ENCODE measurements at places on chromosomes 3 and 15.
A peak's percentile ranks its signal among the peaks of the same experiment; 100 is the strongest.

DNA sequence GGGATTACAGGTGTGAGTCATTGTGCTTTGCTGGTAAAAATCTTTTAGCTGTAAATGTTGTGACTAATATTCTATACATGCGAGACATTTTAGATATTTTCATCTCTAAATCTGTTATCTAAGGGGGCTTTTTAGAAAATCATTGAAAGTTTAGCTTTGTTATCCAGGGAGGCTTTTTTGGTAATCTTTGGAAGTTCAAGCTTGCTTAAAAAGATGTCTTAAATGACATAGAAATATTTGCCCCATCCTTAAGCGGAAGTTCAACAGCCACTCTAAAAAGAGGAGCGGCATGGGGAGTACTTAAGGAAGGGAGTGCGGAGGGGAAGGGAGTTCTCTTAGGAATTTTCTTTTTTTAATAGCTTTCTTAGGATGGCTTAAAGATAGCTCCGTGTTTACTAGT lies 26.1 kb downstream of the DNAJC13 start:
- no peak for DNase-seq

GRCh38 chr15:40956541-40956982 lies 3.3 kb downstream of the CHAC1 start:
- DNase-seq, result no peak

GRCh38 chr15:62894322-62895085 lies 148.0 kb upstream of the TPM1 start:
- DNase-seq, result no peak

DNA sequence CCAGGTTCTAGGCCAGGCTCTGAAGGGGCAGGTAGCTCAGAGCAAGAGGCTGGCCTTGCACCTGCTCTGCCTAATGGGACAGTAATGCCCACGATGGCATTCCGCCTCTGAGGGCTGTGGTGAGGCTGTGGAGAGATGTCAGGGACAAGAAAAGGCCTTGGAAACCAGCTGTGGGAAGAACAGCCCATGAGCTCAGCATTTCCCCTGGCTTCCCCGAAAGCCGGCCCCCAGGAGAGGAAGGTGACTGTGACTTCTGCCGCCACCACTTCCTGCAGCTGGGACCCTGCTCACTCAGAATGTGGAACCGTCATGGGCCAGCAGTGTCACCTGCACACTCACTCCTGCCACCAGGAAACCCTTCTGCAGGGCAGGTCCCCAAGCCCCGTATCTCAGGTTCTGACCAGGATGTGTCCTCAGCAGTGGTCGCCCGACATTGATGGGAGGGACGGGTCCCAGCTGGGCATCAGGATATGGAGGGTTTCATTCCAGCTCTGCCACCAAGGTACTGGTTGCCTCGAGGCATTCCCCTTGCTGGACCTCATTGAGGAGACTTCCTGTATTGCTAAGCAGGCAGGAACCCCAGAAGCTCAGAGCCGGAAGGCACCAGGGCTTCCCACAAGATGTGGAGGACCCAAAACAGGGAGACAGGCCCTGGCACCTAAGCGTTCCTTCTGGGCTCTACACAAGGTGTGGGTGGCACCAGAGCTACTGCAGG lies 30.7 kb downstream of the SEMA7A start:
- peak; percentile 58 for DNase-seq

DNA sequence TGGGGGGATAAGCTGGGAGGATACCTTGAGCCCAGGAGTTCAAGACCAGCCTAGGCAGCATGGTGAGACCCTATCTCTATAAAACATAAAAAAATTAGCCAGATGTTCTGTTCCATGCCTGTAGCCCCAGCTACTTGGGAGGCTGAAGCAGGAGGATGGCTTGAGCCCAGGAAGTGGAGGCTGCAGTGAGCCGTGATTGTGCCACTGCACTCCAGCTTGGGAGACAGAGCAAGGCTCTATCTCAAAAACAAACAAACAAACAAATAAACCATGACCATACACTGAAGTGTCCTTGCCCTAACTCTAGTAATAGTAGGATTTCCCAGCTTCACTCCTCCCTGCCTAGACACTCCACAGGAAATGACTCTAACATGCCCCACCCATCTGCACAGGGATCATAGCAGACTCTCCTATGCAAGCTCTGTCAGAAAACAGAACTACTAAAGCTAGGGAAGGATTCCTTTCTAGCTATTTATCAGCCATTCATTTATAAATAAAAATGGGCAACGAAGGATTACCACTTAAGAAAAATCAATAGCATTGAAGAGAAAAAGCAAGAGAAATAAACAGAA lies 4.6 kb downstream of the ERICH6 start:
- no peak for DNase-seq

- no peak for DNase-seq
Measured at GRCh38 chr3:100781301-100781700, 72.0 kb downstream of the TFG start.

DNA sequence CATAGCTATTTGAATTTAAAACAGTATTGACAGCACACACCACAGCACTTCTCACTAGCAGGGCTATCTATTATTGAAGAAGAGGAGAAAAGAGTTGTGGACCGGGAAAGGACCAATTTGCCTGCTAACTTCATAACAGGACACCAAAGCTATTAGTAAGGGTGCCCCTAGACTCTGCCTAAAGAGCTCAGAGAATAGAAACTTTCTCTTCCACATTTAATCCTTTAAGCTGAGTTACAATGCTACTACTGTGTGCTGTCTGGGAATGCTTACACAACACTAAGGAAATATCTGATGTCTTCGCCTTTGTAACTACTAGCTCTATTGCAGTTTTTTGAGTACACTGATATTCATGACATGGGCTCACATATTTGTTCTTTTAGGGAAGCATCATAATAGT lies 13.5 kb upstream of the AADAC start:
- no peak for DNase-seq

DNA sequence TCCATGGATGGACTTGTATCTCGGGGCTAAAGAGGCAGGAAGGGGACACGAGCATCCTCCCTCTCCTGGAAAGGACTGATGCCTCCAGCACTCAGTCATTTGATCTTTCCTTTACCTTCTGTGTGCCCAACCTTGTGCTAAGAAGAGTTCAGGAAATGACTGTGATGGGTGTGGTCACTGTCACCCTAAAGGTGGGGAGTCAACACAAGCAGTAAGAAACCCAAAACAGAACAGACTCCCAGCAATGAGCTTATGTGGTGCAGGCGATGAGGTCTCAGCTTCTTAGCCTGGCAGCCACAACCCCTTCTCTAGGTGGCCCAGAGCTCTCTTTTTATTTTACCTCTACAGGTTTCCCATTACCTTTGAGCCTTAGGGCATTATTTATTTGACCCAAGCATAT lies 3.8 kb downstream of the MPI start:
- DNase-seq, result peak; percentile 77

GRCh38 chr3:54714035-54714434 lies 213.8 kb downstream of the LRTM1 start:
- no peak for DNase-seq
